ENCODE measurements at places on chromosomes 1 and 21.

GRCh38 chr1:21324368-21325141 is 34.3 kb upstream of the ECE1 start:
- peak; percentile 91 for DNase-seq

GRCh38 chr1:57034713-57035112 is 68.9 kb upstream of the C8B start:
- DNase-seq, result no peak

GRCh38 chr1:224087286-224087794 is 26.6 kb upstream of the FBXO28 start:
- DNase-seq, result no peak

- no peak for DNase-seq
Observed at GRCh38 chr1:229203030-229203751, 67.7 kb upstream of the RAB4A start.

DNA sequence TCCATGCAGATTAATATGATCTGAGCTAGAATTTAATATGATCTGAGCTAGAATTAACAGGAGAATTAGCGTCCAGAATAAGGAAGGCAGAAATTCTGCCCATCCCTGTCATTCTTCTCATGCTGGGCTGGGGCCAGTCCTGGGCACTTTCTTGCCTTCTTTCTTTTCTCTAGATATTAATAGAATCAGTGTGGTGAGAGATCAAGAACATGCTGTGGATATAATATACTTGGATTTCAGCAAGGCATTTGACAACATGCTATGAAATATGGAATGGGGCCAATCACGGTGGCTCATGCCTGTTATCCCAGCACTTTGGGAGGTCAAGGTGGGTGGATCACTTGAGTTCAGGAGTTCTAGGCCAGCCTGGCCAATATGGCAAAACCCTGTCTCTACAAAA is 18.1 kb downstream of the UBIAD1 start:
- no peak for DNase-seq

DNA sequence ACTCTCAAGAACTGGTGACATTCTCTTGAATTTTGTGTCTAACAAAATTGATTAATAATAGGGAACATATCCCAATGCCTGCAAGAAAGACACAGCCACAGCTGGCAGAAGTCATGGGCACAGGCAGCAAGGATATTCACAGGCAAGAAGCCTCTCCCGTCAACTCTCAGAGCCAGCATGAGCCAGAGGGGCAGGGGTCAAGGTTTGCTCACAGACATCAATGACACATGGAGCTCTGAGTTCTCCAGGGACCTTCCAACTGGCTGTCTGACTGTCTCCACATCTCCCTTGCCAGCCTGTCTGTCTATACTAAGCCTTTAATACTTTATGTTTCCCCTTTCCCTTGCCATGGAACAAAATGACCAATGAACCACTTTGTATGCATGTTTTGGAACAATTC is 101.5 kb upstream of the RAB4A start:
- DNase-seq, result no peak

GRCh38 chr21:43355925-43356289 is 71.0 kb downstream of the SIK1 start:
- no peak for DNase-seq

DNA sequence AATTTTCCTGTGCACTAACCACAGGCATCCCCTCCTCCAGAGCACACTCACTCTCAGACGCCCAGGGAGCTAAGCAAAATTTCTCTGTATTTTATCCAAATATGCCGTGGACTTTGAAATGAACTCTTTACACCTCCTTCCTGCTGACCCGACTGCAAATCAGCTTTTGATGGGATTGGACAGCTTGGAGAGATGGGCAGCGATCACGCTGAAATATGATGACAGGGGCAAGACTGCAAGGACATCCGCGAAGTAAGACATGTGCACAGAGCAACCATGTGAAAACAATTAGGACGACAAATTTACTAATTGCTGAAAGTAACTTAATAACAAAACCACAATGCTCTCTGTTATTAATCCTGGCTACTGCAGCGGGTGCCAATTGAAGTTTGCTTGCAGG is 64.6 kb upstream of the CLDN14 start:
- DNase-seq, result no peak

DNA sequence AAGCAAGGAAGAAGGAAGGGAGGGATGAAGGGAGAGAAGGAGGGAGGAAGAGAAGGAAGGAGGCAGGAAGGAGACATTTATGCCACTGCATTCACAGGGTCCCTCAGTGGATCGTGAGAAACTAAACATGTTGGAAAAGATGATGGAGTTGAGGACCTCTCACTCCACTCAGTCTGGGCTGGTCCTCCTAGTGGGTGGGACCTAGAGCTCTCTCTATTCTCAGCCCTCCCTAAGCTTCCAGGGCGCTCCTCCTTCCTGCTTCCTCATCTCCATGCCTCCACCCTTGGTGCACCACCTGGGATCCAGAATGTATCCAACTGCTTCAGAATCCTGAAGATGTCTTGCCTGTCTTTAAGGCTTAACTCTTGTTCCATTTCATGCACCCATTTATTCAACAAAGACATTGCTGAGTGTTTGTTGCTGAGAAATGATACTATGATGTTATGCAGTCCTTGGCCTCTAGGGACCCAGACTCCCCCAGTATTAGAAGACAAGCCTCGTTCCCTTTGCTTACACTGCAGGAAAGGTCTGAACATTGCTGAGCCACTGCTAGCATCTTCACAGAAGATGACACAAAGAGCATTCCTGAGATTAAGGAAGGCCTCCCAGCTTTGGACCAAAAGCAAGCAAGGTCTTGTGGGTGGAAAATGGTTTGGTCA is 88.5 kb downstream of the BEND5 start:
- no peak for DNase-seq
